BJ (cell line): ENCODE measurements at places on chromosomes 7 and 10.
A peak's percentile ranks its signal among the peaks of the same experiment; 100 is the strongest.

- no peak for DNase-seq
Measured at GRCh38 chr10:96904648-96905047, 72.5 kb downstream of the LCOR start.

GRCh38 chr7:101564778-101565211, 64.3 kb downstream of the MYL10 start:
- no peak for DNase-seq

DNA sequence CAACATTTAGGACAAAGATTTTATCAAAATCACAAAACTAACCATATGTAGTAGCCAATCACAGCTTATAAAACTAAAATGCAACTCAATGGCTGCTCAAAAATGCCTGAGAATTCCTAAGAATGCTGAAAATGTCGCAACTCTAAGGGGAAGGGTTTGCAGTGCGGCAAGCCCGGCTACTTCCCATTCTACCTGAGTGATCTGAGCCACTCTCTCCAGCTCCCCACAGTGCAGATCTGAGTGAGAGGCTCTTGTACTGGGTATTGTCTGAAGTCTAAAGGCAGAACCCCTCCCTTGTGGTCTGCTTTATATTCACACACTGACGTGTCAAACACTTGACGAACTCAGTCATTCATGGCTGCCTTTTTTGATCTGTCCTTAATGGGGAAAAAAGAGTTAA, 28.9 kb downstream of the RAB11FIP2 start:
- no peak for DNase-seq

DNA sequence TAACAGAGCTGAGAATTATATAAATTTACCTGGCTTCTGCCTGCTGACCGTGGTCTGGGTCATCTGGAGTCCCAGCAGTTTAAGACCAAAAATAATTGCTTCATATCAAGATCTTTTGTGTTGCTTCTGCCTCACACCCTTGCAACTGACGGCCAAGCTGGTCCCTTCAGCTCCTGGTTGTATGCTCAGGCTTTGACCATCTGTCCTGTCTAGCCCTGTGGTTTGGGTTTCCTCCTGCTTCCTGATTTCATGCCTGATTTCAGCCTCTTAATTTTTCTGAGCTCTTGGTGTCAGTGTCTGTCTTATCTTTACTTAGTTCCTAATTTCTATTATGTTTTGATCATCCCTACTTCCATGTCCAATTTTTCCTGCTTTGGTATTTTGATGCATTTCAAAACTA, 87.9 kb upstream of the PLXDC2 start:
- no peak for DNase-seq

DNA sequence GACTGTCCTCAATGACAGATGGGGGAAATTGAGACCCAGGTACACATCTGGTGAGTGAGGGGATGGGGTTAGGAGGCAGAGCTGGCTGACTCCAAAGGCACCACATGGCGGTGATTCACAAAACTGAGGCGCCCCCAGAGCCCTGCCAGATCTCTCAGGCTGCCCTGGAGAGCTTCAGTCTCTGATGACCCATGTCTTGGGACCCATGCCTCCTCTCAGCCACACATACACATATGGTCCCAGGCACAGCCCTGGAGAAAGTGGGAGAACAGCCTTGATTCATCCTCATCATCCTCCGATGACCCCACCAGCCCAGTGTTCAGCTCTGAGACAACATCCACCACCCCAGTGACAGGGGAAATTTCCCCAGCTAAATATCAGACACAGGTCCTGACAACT, 426.0 kb downstream of the RPS24 start:
- DNase-seq, result no peak

GRCh38 chr10:132005147-132005546, 23.4 kb upstream of the BNIP3 start:
- DNase-seq, result no peak

GRCh38 chr7:91182819-91183764, 81.1 kb upstream of the FZD1 start:
- DNase-seq, result peak; percentile 90
